ENCODE measurements at places on chromosomes 3 and 15.
A peak's percentile ranks its signal among the peaks of the same experiment; 100 is the strongest.

- DNase-seq = no peak
Measured at GRCh38 chr15:49225572-49226281, 55.7 kb downstream of the GALK2 start.

GRCh38 chr3:5520237-5520636 is 332.7 kb downstream of the EDEM1 start:
- no peak for DNase-seq

DNA sequence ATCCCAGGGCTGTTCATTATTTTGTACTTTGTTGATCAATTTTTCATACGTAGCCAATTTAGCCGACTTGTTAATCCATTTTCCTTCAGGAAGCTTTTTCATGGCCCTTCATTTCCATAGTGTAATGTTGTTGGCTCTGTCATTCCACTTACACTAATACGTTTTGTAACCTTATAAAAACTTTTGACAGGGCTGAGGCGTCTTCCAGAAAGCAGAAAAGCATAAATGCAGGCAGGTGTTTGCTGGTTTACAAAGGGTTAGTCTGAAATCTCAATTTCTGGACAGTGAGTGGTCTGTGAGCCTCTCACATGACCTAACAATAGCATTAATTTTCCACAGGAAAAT is 444.0 kb downstream of the OTOL1 start:
- no peak for DNase-seq

DNA sequence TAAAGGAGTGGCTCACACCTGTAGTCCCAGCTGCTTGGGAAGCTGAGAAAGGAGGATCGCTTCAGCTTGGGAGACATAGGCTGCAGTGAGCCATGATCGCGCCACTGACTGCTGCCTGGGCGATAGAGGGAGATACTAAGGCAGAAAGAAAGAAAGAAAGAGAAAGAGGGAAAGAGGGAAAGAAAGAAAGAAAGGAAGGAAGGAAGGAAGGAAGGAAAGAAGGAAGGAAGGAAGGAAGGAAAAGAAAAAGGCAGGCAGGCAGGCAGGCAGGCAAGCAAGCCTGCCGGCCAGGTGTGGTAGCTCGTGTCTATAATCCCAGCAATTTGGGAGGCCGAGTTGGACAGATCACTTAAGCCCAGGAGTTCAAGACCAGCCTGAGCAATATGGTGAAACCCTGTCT is 15.3 kb downstream of the SLC28A1 start:
- DNase-seq = no peak

DNA sequence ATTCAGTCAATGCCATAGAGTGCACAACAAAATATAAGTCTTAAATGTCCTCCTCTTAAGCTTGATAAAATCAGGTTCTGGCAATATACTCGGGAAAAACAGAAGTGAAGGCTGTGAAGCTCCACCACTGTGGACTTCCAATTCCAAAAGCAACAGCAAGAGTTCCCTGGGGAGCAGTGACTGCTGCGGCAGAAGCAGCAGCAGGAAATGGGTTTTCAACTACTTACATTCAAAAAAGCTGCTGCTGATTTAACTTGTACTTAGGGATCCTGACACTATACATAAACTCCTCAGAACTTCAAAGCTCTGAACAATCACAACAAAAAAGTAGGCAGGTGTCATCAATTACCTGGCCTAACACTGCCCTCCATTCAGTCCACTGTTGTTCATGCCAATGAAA is 4.7 kb downstream of the CEP152 start:
- no peak for DNase-seq

DNA sequence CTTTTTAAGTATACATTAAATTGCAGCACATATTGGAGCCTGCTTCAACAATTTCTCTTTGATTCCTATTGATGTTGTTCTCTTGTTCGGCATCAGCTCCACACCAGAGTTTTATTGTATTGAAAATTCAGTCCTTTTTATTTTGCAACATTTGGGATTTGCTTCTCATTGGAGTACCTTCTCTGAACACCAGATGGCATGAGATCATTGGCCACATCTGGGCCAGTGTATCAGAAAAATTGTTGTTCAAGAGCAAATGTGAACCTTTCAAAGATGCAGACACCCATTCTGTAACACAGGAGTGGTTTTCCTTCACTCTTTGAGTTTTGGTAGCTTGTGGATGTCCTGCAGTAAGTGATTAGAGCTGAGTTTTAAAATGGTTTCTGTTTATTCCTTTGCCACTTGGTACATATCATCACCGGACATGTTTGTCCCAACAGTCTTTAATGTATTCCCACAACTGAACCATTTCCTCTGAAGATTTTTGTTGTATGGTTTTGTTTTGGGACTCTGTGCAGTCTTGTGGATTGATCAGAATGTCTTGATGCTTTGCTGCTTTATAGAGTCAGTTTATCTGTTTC is 96.1 kb downstream of the MCTP2 start:
- DNase-seq = no peak

DNA sequence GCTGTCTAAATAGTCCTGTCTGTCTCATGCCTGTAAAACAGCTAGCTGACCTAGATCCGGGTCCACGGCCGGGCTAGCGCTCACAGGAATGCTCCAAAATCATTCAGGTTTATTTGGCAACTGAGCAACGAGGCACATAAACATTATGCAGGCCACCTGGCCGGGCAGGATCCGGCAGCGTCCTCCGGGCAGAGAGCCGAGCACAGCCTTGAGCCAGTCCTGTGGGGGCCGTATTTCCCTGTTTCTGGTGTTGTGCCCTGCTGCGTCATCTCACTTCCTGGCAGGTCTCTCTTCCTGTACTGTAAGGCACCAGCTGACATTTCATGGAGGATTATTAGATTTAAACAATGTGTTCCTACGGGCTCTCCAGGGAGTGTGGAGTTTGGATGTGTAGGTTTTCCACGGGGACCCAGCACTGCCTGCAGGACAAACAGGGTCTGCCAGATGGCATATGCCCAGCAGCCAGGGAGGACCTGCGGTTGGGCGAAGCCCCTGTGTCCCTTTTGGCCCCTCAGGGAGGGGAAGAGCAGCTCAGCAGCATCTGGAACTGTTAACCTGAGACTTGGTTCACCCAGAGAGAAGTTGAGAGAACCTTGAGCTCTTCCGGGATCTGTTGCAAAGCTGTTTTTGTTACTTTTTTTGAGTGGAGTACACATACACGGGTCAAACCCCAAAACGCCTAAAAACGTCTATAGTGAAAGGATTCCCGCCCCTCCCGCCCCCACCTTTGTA is 16.6 kb upstream of the LRRK1 start:
- DNase-seq = peak; percentile 23

DNA sequence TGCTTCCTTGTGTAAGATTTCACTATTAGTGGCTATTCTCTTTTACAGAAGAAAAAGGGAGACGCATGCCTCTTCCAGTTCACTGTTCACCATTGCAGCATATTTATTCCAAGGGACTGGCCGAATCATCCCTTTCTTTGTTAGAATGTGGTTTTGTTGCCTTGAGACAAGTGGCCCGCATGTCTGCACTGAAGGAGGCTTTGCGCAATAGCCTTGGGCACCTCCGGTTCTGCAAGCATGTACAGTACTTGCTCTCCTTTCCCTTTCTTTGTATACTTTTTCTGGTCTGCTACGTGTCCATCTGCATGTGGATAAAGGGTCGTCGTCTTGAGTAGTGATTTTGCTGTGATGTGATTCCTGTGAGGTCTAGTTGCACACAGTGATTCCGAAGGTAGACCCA is 43.0 kb downstream of the FLNB start:
- no peak for DNase-seq

GRCh38 chr15:58921267-58921790 is 12.2 kb downstream of the SLTM start:
- no peak for DNase-seq

- DNase-seq = no peak
Measured at GRCh38 chr15:51111061-51111460, 16.4 kb upstream of the TNFAIP8L3 start.

- DNase-seq = no peak
Measured at GRCh38 chr3:184238246-184238818, 8.9 kb downstream of the VWA5B2 start.

DNA sequence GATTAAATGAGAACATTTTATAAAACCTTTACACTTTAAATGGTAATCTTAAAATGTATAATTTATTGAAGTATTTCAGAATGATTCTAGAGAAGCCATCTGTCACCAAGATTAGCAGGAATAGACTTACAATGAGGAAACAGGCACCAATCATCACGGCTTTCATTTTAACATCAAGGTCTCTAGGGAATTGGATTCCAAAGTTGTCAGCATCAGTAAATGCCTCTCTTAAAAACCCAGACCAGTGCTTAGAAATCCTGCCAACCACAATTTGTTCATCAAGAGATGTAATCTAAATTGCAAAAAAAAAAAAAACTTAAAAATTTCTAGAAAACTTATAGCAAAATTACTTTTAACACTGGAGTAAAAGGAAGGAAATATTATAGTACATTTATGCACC is 20.3 kb downstream of the PLSCR2 start:
- DNase-seq = no peak

- DNase-seq = no peak
Measured at GRCh38 chr15:101491734-101492640, 2.5 kb upstream of the PCSK6 start.

GRCh38 chr15:63703641-63704240 is 106.6 kb downstream of the FBXL22 start:
- no peak for DNase-seq

DNA sequence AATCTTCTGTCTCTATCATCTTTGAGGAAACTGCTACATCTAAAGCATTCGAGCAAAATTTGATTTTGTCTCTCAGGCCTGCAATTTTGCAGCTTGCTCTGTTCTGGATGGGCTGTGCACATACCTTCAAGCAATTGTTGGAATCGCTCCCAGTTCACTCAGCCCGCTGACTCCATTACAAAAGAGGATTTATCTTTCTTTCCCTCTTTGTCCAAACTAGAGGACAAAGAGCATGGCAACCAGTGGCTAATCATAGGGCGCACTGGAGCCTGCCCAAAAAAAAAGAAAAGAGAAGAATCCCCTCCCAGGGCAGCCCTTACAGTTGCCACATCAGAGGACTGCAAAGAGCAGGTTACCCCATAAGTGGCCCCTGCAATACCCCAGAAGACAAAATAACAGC is 49.0 kb upstream of the DUT start:
- no peak for DNase-seq

- no peak for DNase-seq
Measured at GRCh38 chr15:55694652-55695150, 48.3 kb downstream of the PRTG start.

GRCh38 chr3:119579366-119580066 is at the start of gene ADPRH:
TSS of gene ADPRH (plus strand) at chr3:119579492. CDS start at chr3:119582170, 2,678 bp downstream.
- peak; percentile 27 for DNase-seq

DNA sequence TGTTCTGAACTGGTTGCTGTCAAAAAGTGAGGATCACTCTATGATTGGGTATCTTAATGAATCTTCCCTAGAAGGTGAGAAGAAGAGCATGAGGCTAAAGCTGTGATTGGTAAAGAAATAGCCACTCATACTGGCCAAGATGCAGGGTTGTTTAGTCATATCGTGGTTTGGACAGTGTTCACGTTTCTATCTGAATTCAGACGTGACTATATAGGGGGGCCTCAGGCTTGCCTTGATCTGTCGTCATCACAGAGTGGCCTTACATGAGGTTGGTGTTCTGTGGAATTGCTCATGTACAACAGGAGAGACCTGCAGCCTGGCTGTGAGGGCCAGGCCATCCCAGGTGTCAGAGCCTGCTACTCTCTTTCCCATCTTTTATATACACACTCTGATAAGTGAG is 12.4 kb downstream of the RTP2 start:
- no peak for DNase-seq

- no peak for DNase-seq
Measured at GRCh38 chr3:74539876-74540275, 74.6 kb downstream of the CNTN3 start.

DNA sequence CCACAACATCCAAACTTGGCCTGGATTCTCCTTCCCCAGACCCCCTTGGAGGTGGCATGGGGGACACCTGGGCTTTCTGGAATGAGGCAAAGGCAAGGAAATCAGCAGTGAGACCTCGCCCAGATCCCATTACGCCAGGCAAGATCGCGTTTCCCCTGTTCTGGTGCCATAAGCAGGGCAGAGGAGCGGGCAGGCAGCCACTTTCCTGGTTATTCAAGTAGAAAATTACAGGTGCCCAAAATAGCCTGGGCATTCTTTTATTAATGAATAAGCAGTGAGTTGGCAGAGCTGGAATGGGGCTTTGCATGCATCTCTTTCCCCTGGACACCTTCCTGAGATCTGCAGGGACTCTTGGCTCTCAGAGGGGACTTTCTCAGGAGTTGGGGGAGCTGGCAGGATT is 31.5 kb upstream of the FAM107A start:
- DNase-seq = no peak

DNA sequence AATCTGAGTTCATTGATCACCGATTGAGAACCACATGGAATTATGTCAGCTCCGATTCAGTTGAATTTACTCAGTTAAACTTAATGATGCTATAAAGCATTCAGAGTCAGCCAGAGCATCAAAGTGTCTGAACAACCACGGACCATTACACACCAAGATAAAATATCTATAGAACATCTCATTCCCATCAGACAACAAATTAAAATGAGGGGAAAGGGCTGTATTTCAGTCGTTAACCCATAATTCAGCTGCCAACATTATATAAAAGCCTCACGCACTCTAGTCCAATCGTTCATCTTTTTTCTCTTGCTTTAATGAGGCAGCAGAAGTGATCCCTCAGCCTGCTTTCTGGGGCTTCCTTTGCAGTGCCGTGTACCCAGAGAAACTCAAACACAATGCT is 11.9 kb downstream of the CPNE4 start:
- no peak for DNase-seq

- DNase-seq = no peak
Measured at GRCh38 chr3:194399874-194400411, 877 bp upstream of the GP5 start.

- DNase-seq = no peak
Measured at GRCh38 chr3:140073278-140074045, 138.5 kb downstream of the CLSTN2 start.

DNA sequence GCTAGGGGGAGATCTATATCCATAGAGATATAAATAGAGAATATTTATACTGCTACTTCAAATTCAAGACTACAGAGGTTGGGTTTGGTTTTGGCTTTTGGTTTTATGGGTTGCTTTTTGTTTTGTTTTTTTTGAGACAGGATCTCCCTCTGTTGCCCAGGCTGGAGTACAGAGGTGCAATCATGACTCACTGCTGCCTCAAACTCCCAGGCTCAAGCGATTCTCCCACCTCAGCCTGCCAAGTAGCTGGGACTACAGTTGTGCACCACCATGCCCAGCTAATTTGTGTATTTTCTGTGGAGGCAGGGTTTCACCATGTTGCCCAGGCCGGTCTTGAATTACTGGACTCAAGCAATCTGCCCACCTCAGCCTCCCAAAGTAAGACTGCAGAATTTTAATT is 3.9 kb upstream of the UBL7 start:
- no peak for DNase-seq

DNA sequence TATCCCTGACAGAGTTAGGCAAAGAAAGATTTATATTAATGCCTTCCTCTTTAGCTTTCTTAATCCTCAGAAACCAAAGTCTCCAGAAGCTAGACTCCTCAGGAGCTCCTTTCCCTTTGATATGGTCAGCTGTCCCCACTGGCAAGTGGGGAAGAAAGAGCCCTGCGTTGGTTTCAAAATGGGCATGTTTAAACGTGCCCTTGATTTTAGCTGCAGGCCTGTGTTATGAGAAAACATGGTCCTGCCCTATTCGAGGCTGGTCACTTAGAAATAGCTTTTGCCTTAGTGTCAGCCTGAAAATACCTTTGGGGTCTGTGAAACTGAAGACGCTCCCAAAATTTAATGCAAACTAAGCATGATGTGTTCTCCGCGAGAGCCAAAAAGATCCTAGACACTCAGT is 135.5 kb upstream of the RARB start:
- no peak for DNase-seq

GRCh38 chr3:4950351-4950784 is 28.9 kb upstream of the BHLHE40 start:
- DNase-seq = no peak
